ENCODE measurements at places on chromosomes 16 and 17. TPM values are rescaled to one million over a fixed set of nuclear protein-coding genes. Genes with fewer than 3 reads are reported as not detected.
A peak's percentile ranks its signal among the peaks of the same experiment; 100 is the strongest.

- no peak for DNase-seq
Observed at GRCh38 chr17:66373079-66373478, 70.7 kb downstream of the PRKCA start.

- DNase-seq, result no peak
Observed at GRCh38 chr16:74094514-74094913, 202.1 kb upstream of the PSMD7 start.

- peak; percentile 95 for DNase-seq
Observed at GRCh38 chr16:4263504-4264436, 9.1 kb downstream of the TFAP4 start.

TMEM235 gene
- total RNA-seq, result not detected

FLYWCH1 gene
- total RNA-seq, result 55.3 TPM

GRCh38 chr17:64992325-64992802 lies 64.2 kb downstream of the GNA13 start:
- DNase-seq, result no peak

DNA sequence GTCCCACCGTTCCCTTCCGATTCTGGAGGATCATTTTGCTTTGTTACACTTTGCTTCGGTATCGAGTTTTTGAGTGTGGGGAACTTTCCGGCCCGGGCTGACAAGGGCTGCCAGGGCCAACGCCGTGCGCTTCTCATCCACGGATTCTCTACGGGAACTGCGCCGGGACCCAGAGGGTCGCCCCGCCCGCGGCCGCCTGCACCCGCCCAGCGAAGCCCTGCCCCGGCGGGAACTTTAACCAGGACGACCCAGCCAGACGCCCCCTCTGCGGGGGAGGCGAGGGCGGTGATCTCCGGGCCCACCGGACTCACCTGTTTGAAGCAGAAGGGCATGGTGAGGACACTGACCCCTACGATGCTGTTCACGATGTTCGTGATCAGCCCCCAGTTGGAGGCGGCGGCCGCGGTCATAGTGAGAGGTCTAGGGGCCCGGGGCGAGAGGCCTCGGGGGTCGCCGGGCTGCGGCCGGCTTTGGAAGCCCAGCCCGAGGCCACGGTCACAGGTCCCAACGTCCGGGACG lies 536 bp downstream of the SLC38A10 start:
- peak; percentile 68 for DNase-seq

FSCN2 gene
- total RNA-seq, result 6.4 TPM

DNA sequence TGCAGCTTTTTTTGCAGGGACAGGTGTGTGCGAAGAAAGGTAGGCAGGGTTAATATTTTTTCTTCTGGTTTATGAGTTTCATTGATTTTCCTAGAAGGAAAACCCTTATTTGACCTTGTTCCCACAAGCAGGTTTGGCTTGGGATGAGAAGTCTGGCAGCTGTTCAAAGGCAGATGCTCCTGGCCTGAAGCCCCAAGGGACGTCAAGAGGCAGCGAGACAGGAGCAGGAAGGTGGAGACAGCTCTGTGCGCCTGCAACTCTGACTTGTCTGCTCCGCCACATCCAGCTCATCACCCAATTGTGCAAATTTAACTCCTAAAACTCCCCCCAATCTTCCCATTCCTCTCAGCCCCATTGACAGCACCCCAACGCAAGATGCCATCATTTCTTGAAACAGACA lies 136.8 kb upstream of the XYLT1 start:
- no peak for DNase-seq

ZNF747 gene
- 16.4 TPM for total RNA-seq

GRCh38 chr17:10112962-10113361 lies 85.4 kb downstream of the GAS7 start:
- DNase-seq, result no peak

RHBDF2 gene
- 29.2 TPM for total RNA-seq

- DNase-seq, result no peak
Observed at GRCh38 chr16:89791278-89791995, 25.0 kb downstream of the FANCA start.

PDK2 gene
- 64.2 TPM for total RNA-seq

DNA sequence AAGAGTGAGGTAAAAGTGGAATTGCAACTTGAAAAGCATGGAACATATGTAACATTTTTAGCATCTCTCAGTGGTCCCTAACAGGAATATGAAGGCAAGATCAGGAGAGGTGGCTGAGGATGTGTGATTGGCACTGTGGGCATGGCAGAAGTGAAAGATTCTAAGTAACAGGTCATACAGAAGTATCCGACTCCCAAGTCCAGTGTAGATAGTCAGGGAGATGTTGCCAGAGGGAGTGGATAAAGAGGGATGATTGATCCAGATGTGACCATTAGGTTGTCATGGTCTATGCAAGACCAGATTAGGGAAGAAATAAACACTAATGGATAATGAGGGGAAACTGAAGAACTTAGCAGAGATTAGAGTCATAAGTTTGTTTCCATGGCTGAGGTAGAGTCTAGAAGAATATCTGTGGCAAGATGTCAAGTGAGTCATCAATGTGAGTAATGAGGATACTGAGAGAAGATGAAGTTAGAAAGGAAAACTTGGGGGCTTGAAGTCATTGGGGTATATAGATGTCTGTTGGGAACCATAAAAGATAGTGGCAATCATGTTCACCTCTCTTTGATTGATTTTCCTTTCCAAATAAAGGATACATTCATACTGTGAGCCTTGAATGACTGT lies 23.9 kb upstream of the CAPNS2 start:
- no peak for DNase-seq

GRCh38 chr17:39450847-39451581 lies at the start of gene MED1:
MED1 (minus strand) TSS chr17:39451263; CDS start chr17:39451062, 201 bp downstream.
- peak; percentile 95 for DNase-seq

CFAP97D1 gene
- not detected for total RNA-seq

GRCh38 chr16:50539053-50539695 lies 9.0 kb upstream of the NKD1 start:
- DNase-seq, result no peak

TBC1D3C gene
- not detected for total RNA-seq

DNA sequence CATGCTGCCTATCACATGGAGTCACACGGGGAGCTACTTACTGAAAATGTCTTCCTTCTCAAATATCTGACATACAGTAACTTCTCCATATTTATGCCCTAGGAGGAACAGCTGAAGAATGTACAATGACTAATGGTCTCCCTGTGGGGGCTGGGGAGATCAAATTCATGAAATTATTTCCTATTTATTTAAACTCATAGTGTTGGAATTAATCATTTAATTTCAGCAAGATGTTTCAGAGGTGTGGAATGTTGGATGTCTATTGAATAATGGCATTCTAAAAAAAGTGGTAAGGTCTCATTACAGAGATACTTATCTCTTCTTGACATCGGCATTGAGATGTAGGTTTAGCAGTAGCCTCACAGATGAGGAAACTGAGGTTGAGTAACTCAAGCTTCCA lies 214.3 kb upstream of the CDH11 start:
- DNase-seq, result no peak

GRCh38 chr17:4987767-4988567 lies 492 bp upstream of the CAMTA2 start:
- DNase-seq, result no peak

DNA sequence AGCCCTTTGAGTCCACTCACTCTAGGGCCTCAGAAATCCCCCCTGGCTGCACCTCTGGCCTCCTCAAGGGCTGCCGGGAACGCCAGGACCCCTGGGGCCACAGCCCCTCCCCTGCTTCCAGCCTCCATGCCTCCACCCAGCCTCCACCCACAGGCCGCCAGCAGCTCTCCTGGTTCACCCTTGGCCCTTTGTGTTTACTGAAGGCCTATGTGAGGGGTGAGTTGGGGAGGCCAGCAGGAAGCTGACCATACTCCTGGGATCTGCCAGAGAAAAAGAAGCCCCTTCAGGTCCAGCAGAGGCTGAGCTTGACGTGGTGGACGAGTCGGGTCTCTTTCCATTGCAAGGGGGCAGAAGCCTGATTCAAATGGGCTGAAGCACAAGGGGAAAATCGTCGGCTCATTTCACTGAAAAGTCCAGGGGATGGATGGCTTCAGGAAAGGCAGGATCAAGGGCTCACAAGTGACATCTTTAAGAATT lies 18.3 kb upstream of the ATP2A3 start:
- no peak for DNase-seq

DNA sequence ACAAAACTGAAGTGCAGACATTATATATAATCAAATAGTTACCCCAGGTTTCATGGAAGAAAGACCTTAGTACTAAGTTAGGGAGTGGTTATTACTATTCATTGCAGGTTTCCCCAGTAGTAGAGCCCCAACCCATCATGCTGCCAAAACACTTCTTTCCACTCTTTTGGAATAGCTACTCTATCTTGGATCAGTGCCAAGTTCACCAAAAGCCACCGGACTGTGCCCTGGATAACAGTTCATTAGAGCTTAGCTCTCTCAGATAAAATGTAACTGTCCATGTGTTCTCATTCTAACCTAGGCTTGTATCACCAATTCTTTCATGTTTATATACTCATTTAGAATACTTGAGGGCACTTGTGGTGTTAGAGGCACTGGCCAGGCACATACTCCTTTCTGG lies 540.1 kb upstream of the C16orf82 start:
- no peak for DNase-seq

DNA sequence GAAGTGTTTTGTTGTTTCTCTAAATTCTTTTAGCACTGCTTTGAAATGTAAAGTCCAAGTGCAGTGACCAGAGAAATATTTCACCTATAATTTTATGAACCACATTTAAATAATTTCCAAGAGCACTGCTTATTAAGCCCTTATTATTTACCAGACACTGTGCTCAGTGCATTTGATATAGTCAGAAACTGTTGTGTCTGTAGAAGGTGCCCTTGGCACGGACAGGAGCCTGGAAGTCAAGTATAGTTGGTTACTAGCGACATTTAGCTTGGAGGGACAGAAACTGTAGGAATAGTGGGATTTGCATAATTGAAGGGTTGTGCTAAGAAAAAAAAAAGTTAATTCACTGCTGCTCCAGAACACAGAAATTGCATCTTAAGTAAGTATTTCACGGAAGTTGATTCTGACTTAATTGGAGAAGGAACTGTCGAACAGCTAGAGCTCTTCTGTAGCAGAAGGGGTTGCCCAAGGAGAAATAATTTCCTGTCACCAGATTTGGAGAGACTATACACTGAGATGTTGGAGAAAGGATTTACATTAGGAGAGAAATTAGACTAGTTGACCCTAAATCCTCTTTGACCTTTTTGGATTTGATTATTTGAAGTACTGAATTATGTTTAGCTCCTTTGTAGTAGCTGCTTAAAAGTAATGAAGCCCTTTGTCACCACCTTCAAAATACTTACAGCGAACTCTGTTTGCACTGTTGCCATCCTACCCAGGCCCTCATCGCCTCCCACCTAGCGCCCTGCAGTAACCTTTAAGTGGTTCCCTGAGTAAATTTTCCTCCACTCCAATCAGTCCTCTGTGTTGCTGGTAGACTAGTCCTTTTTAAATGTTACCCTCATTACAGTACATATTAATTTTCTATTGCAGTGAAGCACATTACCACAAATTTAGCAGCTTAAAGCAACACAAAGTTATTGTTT lies 25.6 kb downstream of the COX10 start:
- DNase-seq, result no peak

RNF43 gene
- total RNA-seq, result 0.38 TPM

- no peak for DNase-seq
Observed at GRCh38 chr17:83196973-83197880, 117.8 kb downstream of the METRNL start.

DNA sequence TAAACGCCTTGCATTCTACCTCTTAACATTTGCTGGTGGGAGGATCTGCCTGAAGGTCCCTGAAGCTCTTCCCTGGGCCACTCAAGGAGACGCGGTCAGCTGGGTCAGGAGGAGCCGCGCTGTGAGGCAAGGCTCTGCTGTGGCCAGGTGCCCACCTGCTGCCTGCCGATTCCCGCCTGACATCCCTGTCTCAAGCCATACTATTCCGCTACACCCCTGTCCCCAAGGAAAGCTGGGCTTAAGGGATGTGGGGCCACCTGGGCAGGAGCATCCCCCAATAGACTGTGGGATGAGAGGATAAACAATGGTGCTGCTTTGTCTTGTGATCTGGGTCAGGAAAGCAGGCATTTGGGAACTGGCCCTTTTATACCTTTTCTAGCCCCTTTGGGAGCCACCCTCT lies 5.1 kb downstream of the TPPP3 start:
- DNase-seq, result no peak

GRCh38 chr17:61484174-61484573 lies 32.0 kb downstream of the TBX4 start:
- no peak for DNase-seq

DNA sequence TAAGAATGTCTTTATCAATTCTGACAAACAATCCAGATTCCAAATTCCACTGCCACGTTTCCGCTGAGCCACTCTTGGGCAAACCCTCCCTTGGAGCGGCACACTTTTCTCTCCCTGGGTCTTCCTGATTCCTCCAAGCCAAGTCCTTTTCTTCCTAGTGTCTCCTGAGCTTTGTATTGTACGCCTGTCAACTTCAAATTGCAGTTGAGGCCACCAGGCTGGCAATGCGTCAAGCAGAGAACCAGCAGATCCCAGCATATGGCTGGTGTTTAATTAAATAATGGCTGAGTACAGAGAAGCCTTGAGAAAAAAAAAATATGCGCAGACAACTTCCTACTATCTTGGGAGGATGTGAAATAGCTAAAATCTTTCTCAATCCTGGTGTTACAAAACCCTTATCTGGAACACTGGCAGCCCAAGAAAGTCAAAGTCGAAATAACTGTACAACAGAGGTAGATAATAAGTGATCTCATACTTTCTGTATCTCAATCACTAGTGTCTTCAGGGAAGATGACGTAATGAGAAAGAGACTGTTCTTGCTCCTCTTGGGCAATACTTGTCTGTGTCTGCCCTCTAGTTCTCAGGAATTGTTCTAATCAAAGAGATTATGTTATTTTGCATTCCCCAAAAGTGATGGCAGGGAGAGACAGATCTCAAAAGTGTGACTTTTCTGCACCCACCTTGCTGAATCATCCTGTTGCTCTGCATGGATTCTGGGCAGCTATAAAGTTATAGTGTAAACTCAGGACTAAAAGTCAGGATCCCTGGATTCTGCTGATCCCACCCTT lies 15.0 kb downstream of the SMIM36 start:
- DNase-seq, result no peak

- no peak for DNase-seq
Observed at GRCh38 chr16:50155925-50156324, 2.8 kb downstream of the TENT4B start.

PLEKHG4 gene
- total RNA-seq, result 37.9 TPM

GRCh38 chr17:74432766-74433391 lies 991 bp downstream of the GPRC5C start:
- no peak for DNase-seq

DNA sequence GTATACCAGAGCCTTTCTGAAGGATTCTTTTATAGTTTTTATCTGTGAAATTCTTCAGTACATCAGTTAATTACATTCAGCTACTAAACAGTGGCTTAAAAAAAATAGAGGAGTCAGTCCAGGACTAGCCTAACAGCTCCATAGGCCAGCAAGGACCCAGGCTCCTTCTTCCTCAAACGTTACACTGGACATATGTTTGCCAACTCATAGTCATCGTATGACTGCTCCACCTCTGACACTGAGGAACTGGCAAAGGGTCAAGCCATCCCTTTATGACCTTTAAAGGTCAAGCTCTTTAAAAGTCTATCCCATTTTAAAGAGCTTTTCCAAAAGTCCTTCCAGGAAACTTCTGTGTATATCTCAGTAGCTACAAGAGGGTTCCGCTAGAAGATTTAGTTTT lies 36.6 kb downstream of the PHLPP2 start:
- no peak for DNase-seq

Data from ovary (tissue), 10 donors.